ENCODE measurements at places on chromosomes 1 and 21.
A peak's percentile ranks its signal among the peaks of the same experiment; 100 is the strongest.

- DNase-seq = no peak
Observed at GRCh38 chr1:2503554-2504224, 22.7 kb downstream of the PANK4 start.

- no peak for DNase-seq
Observed at GRCh38 chr1:54497338-54497737, 50.7 kb upstream of the ACOT11 start.

GRCh38 chr1:197706601-197707000 lies 68.7 kb downstream of the DENND1B start:
- no peak for DNase-seq

DNA sequence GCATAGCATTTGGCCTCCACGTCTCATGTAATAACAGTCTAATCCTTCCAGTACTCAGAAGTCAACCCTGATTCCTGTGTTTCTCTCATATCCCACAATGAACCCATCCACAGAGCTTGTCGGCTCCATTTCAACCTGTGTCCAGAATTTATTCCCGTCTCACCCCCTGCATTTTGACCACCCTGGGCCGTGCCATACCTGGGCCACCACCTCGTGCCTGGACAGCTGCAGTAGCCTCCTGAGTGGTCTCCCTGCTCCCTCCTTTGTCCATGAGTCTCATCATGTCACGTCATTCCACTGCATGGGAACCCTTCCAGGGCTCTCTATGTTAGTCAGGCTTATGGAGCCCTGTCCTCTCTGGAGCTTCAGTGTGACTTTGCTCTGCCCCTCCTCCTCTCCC lies 670.6 kb downstream of the PTPRU start:
- DNase-seq = no peak

DNA sequence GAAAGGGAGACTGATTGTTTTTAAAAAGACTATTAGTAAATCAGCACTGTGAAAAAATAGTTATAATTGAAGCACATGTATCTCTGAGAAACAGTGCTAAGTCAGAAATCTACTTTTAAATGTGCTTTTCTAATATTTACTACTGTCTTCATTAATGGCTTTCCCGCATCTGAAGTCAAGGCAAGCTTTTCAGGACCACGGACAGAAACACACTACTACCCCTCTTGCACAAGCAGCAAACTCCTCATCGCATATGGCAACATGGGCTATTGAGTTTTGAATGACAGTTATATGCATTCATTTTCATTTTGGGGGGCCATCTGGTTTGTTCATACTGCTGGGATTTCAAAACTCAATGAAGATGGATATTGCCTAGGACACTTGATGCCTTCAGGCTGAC lies 433.4 kb upstream of the CAMK1G start:
- no peak for DNase-seq

- DNase-seq = no peak
Observed at GRCh38 chr1:40479156-40479555, 2.1 kb downstream of the ZFP69 start.

DNA sequence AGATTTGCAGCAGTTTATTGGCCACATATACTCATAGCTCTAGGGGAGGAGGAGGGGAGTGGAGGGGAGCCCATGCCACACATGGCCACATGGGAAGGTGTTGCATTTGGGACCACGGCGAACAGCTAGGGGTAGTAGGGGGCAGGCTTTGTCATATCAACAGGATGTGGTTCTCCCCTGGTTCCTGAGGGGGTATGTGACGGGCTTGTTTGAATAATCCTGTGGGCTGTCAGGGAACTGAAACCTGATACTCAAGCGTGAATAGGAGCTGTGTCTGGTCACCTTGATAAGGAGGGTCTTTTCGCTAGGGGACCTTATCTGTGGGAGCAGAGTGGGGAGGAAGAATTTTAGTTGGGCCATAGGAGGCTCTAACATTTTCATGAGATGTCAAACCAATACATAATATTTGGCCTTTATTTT lies 264.7 kb downstream of the CTH start:
- no peak for DNase-seq

DNA sequence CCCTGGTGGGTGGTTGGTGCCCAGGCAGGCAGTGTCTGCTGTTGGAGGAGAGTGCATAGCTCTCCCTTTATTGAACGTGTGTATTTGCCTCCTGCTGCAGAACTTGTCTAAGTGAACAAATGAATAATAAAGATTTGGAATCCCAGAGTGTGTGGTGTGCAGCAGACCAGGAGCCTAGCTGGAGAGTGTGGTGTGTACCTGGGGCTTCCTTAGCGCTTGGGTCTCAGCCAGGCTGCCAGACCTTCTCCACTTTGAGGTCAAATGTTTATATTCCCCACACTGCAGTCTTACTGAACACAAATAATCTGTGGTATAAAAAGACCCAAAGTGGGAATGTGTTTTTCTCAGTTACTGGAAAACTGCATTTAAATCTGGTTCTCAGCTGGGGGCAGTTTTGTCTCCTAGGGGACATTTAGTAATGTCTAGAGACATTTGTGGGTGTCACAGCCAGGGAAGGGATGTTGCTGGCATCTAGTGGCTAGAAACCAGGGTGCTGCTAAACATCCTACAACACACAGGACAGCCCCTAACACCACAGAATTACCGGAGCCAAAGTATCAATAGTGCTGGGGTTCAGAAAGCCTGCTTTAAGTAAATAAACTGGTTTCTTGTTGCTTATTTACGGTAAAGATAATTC lies 23.6 kb downstream of the SLC37A1 start:
- no peak for DNase-seq

DNA sequence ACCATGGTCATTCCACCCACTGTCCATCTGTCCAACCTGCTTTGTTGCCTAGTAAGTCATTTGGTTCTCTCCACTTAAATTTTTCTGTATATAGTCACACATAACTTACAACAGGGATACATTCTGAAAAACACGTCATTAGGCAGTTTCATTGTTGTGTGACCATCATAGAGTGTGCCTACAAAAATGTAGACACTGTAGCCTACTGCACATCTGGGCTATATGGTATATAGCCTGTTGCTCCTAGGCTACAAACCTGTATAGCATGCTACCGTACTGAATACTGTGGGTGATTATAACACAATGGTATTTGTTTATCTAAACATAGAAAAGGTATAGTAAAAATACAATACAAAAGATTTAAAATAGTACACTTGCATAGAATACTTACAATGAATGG lies 10.0 kb upstream of the NPL start:
- no peak for DNase-seq

DNA sequence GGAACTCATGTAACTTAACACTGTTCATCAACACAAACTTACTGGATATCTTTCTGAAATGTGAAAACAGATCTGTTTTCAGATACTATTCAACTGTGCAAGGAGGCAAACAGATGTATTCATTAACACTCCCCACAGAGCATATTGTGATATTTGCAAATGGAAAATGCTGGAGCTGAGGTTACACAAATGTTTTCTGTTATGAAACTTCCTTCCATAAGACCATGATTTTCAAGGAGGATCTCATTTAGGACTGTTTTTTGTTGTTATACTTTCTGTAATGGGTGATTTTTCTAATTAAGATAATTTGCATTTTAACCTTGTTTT lies 56.1 kb downstream of the GABPA start:
- no peak for DNase-seq

GRCh38 chr1:161096015-161096414 lies 2.1 kb upstream of the KLHDC9 start:
- no peak for DNase-seq

DNA sequence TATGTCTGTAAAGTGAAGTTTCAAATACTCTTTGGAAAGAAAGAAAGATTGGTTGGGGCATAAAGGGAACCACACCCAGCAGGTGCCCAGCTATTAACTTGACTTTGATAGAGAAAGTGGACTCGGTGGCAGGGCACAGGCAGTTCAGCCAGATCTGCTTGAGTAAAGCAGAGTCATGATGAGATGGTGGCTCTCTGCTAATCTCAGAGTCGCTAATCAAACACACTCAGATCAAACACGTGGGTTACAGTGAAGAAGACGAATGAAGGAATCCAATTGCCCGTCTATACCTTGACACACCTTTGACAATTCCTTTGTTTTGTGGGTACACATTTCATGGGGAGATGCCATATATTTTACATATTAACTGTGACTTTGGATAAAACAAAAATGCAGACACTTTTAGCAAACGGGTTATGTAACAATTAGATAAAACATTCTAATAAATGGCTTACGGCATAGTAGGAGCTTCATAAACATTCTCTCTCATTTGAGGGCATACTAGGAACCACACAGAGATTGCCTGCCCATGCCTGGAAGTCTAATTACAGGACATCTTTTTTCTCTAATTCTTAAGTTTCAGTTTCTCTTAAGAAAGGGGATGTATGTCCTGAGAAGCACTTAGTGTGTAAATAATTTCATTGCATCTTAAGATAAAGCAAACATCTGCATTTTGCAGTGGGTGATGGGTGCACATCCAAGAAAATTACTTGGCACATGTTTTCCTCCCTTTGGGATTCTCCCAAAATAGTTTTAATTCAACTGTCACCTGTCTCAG lies 7.2 kb downstream of the CBR1 start:
- no peak for DNase-seq

- DNase-seq = no peak
Observed at GRCh38 chr1:13829152-13829769, 129.3 kb downstream of the PRDM2 start.

DNA sequence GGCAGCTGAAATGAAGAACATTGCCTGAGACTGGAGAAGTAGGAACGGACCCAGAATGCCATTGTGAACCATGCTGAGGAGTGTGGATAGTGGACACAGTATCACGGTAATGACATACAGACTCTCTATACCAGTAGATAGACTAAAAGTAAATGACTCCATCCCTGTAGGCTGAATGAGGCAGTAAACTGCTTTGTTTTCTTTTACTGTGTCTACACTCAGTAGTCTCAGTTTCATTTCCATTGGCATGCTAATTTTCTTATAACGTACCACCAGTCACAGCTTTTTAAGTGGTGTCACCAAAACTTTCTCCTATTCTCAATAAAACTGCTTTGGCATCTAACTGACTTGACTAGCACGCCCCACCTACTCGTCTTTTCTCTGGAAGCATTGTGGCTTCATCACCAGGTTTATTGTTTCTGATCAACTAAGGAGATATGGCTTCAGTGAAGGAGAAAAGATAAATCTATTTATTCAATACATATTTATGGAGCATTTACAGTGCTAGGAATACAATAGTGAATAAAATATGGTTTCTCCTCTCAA lies 8.4 kb upstream of the ZNF697 start:
- no peak for DNase-seq

- DNase-seq = no peak
Observed at GRCh38 chr1:56758794-56759193, 60.4 kb downstream of the FYB2 start.

DNA sequence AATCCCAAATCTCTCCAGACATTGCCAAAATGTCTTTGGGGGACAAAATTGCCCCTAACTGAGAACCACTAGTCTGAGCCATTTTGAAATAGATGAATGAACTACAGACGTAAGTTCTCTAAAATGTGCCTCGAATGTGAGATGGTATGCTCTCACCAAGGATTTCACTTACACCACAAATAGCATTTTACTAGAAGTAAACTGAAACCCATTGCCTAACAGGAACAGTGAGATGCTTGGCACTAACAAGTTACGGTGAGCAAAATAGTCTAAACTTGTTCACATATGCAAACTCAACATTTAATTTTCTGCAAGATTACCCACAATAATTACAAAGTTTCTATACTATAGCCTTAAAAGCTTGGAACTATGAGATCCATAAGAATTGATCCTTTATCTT lies 343.6 kb upstream of the ESRRG start:
- no peak for DNase-seq

DNA sequence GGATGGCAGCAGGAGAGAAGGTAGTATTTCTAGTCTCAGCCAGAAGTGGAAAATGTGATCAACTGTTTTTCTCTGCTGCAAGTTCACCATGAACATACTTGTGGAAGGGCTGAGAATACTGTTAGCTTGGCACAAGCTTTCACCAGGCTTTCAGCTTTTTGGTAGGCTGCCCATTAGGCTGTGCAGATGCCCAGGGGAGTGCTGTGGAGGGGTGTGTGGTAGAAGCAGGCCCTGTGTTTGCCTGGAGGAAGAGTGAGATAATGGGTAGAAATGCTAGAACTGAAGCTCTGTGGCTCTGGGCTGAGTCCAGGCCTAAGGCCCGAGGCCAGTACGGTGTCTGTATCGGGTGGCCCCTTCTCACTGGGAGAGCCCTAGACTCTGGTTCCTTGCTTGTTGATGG lies 9.8 kb downstream of the DNAJC6 start:
- peak; percentile 62 for DNase-seq

- DNase-seq = no peak
Observed at GRCh38 chr1:247228133-247228532, 27.7 kb upstream of the VN1R5 start.

GRCh38 chr1:59013928-59014279 lies 230.1 kb upstream of the JUN start:
- DNase-seq = no peak

DNA sequence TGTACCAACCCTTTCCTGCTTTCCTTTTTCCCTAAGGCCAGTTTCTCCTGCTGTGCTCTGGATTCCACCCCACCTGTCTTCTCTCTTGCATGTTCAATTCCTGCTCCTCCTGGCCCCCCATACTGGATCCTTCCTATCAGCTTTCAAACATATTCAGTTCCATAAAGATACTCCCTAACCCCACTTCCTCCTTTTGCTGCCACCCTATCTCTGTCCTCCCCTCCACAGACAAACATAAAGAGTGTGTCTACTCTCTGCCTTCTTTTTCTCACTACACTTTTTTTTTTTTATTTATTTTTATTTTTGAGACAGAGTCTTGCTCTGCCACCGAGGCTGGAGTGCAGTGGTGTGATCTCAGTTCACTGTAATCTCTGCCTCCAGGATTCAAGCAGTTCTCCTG lies 16.9 kb upstream of the RPF1 start:
- no peak for DNase-seq

DNA sequence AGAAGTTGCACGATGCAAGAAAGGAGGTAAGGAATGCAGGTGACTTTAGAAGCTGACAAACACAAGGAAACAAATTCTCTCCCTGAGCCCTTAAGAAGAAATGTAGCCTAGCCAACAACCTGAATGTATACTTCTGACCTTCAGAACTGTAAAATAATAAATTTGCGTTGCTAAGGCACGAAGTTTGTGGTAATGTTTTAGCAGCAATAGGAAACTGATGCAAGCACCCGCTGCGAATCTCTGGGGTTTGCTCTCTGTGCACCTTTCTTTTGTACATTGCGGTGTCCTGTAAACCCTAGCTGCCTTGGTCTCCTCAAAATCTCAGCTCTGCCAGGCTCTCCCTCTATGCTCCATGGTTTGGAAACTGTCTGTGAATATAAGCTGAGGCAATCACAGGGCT lies 15.1 kb downstream of the CD53 start:
- DNase-seq = no peak

- DNase-seq = no peak
Observed at GRCh38 chr1:22471078-22471477, 19.4 kb downstream of the ZBTB40 start.

- no peak for DNase-seq
Observed at GRCh38 chr1:247440001-247440620, 17.8 kb downstream of the OR2B11 start.

DNA sequence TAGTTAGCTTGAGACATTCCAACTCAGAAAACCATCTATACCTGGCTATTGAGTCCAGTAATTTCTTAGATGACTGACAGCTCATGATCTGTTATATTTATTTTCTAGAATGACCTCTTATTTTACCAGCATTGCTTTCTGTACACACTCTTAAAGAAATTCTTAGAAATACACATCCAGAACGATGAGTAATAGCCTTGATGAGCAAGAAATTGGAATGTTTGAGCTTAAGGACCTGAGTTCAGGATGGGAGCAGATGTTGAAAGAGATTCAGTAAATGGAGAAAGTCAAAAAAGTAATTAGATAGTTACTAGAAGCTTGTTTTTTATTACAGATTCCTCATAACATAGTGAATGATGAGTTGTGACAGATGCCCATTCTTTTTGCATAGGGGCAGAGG lies 11.7 kb downstream of the PYHIN1 start:
- DNase-seq = no peak

Data from hippocampal formation (tissue), 2 donors.